Osteoblast (primary cell): ENCODE measurements at places on chromosomes 3 and 15. TPM values are rescaled to one million over a fixed set of nuclear protein-coding genes. Genes with fewer than 3 reads are reported as not detected.

DNA sequence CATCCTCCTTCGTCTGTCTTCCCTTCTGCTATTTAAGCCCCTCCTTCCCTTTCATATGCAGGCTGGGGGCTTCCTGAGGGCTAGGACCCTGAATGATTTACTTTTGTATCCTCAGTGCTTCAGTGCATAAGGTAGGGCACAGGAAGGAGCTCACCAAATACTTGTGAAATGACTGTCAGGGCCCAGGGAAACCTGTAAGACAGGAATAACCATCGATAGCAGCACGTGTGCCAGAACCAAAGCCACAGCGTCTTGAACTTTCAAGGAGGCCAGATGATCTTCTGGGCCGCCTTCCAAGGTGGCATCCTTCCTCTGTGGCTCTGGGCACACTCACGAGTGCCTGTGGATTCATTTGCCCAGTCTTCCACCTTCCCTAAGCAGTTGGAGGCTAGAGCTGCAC is 3.9 kb downstream of the TMED3 start:
- DNase-seq = no peak

DNA sequence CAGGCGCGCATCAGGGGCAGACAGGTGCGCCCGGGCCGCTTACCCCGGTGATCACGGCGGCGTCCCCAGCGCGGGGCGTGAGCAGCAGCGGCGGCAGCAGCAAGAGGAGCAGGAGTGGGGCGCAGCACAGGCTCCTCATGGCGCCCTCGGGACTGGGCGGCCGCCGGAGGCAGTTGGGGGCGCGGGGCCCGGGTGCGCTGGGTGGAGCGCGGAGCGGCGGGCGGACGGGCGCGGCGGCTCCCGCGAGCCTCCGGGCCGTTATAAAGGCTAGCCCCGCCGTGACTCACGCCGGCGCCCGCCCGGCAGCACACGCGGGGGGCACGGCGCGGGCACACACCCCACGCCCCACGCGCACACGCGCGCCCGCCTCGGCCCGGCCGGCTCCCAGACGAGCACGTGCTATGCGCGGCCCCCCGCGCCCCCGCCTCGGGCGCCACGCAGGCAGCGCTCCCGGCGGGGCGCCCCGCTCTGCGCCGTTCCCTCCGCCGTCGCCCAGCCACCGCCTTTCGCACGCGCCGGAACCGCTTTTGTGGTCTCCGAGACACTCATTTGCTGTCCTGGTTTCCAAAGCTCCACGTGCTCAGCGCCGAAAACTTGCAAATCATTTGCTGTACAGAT is at the start of gene PROK2:
PROK2 (minus strand) TSS at position 235 of the 618 bp plus-strand sequence; CDS start at position 139, 96 bp downstream.
- DNase-seq = peak; percentile 79

GRCh38 chr3:119912220-119912619 is 130.3 kb downstream of the NR1I2 start:
- DNase-seq = no peak

GRCh38 chr3:72120806-72121778 is 336.1 kb upstream of the PROK2 start:
- DNase-seq = no peak

GRCh38 chr3:161540594-161540993 is 44.0 kb downstream of the OTOL1 start:
- DNase-seq = no peak

DNA sequence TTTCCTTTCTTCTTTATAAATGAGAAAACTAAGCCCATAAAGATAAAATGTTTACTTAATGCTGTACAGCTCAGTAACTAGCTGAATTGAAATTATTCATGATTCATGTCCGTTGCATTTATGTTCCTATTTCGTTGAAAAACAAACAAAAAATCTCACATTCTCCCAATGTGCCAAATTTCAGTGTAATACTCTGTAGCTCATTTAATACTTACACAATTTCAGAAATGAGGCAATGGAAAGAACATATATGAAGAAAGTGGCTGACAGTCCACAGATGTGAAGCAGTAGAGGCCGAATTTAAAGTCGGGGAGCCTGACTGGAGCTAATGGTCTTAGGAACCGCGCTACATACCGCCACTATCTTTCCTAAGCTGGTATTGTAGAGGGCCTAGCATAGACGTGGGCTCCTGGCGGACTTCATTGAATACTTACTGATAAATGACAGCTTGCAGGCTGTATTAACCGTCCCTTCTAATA is 651 bp downstream of the PLSCR2 start:
- DNase-seq = no peak

Gene GP9
- not detected in 2 replicates for total RNA-seq

Gene CFAP92
- total RNA-seq = not detected in 2 replicates

Gene CPNE9
- total RNA-seq = not detected in 2 replicates

Gene CRABP1
- total RNA-seq = not detected in 2 replicates
